ENCODE measurements at places on chromosomes 3 and 15.

GRCh38 chr3:57143886-57144459, 21.2 kb downstream of the IL17RD start:
- no peak for DNase-seq

DNA sequence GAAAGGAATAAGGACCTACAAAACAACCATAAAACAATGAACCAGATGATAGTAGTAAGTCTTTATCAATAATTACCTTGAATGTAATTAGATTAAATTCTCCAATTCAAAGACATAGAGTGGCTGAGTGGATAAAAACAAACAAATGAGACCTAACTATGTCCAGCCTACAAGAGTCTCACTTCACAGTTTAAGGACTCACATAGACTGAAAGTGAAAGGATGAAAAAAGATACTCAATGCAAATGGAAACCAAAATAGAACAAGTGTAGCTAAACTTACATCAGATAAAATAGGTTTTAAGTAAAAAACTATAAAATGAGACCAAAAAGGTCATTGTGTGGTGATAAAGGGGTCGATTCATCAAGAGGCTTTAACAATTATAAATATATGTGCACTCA, 21.9 kb upstream of the NR1I2 start:
- no peak for DNase-seq

DNA sequence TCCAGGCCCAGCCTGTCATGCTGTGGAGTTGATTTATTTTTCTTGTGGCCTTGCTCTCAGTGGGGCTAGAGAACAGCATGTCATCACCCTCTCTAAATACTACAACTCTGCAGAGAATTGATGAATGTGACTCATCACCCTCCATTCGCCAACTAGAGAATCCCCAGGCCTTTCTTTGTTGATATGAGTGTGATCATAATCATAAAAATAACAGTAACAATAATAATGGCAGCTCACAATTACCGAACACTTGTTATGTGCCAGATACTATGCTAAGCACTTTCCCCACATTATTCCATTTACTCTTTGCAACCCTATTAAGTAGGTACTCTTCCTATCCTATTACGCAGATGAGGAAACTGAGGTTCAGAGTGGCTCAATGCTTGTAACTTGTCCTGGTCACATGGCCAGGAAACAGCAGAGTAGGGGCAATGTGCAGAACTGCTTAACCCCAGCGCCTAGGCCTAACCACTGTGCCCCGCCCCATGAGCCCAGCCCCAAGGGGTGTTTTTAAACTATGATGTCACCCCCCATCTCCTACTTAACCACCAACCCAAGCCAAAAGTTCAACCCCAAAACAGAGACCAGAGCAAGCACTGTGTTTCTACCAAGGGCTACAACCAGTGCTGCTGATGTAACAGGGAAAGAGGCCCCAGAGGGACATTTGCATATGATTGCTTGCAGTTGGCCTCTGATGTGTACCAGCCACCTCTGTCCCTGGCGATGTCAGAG, 104.5 kb downstream of the ADCY5 start:
- DNase-seq = no peak

- peak; percentile 79 for DNase-seq
Observed at GRCh38 chr3:108662142-108662738, 72.7 kb downstream of the DZIP3 start.

DNA sequence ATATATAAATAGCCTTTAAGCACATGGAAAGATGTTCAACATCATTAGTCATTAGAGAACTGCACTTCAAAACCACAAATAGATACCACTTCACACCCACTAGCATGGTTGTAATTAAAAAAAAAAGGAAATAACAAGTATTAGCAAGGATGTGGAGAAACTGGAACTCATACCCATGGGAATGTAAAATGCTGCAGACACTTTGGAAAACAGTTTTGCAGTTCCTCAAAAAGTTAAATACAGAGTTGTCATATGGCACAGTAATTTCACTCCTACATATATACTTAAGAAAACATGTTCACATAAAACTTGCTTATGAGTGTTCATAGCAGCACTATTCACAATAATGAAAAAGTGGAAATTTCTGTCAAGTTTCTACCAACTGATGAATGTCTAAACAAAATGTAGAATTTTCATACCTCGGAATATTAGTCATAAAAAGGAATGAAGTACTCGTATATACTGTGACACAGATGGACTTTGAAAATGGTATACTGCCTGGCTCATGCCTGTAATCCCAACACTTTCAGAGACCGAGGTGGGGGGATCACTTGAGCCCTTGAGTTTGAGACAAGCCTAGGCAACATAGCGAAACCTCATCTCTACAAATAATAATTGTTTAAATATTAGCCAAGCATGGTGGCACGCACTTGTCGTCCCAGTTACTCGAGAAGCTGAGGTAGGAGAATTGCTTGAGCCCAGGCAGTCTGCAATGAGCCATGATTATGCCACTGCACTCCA, 28.1 kb downstream of the BCL2A1 start:
- DNase-seq = no peak

DNA sequence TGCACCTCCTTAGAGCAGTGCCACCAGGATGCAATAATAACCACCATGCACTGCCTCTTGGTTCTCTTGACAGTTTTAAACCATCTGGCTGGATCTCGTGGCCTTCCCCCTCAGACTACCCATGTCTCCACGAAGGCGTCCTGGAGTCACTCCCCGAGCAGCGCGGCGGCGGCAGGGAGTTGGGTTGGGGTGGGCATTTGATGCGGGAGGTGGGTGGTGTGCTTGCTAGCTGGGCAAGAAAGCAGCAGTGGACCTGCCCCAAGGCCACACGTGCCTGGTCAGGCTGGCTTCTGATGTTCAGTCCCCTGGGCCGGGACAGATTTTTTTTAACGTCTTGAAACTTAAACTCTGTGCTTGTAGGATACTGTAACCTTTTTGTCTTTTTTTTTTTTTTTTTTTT, 3.9 kb upstream of the TTLL3 start:
- DNase-seq = no peak

DNA sequence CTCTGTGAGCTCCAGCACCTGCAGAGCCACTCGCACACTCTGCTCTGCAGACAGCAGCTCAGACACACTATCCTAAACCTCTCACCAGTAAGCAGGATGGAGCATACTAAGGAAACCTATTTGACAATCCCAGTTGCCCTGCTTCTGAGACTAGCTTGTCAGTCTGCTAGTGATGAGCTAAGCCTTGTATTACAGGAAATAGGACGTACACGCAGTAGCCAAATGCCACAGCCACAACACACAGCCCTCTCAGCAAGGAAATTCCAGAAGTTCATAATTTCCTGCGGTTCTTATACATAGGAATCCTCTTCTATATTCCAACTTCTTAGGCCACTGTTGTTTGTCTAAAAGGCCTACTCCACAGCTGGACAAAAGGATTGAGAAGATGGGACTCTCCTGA, 74.5 kb downstream of the MYLK start:
- DNase-seq = peak; percentile 34

DNA sequence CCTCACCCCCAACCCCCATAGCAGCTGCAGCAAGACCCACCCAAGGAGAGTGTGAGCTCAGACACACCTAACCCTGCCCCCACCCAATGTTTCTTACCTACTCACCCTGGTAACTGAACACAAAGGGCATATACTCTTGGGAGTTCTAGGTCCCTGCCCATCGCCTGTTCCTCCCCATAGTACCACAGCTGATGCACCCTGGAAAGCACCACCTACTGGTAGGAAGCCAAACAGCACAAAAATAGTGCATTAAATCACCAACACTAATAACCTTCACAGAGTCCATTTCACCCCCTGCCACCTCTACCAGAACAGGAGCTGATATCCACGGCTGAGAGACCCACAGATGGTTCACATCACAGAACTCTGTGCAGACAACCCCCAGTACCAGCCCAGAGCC, 245.2 kb downstream of the EFHB start:
- no peak for DNase-seq

DNA sequence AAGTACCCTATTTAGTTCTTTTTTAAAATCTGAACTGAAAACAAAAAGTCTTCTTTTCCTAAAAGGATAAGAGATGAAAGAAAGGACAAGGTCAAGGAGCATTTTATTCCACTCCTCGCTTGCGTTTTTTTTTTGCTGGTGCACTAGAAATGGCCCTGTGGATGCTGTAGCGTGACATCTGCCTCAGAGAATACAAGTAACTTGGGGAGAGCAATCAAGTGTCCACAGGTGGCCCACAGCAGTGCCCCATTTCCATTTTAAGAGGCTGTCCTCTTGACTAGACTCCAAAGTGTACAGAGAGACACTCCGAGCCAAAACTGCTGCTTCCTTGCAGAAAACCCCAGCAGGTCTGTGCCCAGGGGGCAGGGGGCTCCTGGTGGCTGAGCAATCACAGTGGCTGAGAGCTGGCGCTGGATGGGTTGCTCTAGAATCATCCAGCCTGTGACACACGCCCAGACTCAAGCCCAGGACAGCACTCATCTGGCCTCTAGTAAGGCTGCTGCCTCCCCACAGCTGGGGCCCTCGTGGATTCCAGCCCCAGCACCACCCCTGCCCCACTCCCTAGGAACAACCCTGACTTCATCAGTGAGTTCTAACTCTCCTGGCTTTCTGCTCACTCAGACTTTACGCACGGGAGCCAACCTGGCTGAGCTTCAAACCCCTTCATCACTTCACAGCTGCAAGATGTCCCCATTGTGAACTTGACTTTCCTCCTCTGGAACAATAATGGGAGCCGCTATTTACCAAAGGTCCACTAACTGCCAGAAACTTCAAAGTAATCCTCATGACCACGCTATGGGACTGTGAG, 71.1 kb upstream of the SPATA12 start:
- peak; percentile 25 for DNase-seq

DNA sequence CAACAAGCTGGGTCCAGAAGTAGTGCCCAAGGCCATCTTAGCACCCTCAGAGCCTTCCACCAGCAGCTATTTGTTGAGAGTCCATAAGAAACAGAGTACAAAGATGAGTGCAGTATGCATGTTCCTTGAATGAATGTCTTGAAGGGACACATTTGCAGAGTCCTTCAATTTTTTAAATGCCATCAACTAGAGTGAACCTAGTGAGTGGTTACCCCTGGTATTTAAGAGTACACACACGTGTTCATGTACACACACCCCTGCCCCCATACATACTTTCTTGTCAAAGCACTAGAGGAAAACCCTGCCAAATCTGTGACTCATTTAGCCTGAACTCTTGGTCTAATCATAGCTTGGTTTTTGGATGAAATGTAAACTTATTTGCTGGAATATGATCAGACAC, 84.5 kb upstream of the GALNT15 start:
- DNase-seq = peak; percentile 82

DNA sequence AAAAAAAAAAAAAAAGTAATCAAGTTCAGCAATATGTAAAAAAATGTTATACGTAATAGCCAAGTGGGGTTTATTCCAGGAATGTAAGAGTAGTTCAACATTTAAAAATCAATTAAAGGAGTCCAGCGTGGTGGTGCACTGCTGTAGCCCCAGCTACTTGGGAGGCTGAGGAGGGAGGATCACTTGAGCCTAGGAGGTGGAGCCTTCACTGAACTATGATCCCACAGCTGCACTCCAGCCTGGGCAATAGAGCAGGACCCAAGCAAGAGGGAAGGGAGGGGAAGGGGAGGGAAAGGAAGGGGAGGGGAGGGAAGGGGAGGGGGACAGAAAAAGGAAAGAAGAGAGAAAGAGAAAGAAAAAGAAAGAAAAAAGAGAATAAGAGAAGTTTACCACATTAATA, 10.7 kb upstream of the TOPBP1 start:
- DNase-seq = no peak

DNA sequence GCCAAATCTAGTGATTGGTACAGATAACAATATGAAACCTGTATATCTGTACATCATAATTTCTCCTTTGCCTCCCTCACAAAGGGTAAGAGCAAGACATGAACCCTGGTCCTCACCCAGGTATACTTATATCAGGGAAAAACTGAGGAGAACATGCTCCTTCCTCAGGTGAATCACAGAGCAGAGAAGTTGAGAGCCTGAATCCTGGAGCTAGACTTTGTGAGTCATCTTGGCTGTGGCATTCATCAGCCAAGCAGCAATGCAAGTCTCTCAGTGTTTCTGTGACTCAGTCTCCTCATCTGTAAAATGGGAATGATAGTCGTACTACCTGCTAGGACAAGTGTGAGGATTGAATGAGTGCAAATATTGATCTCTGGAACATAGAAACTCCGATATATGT, 165.7 kb upstream of the ADAMTS9 start:
- no peak for DNase-seq

DNA sequence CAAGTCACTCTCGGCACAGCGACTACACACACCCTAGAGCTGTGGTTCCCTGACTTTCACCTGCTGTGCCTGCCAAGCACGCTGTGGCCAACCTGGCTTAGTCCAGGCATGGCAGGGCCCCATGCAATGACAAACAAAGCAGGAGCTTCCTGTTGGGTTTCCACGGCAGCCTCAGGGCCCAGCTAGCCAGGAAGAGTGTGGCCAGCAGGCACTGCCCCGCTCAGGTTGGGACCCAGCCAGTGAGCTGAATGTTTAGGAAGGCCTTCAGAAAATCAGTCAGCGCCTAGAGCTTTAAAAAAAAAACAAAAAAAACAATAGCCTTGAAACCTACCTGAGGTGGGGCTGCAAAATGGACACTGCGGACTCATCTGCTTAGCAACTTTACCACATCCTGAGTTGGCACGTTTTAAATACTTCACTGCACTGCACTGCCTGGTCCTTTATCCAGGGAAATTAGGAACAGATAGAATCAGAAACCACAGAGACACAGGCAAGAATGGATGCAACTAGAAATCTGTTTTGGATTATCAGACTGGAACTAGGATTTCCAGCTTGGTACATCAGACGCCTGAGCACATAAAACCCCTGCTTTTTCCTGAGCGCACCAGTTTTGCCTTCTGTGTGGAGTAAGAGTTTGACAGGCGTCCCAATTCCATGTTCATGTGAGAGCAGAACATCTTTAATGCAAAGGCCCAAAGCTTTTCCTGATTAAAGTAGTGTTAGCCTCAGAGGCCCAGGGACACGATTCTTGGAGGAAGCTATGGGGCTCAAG, 36.2 kb upstream of the LDHAL6B start:
- DNase-seq = peak; percentile 76

DNA sequence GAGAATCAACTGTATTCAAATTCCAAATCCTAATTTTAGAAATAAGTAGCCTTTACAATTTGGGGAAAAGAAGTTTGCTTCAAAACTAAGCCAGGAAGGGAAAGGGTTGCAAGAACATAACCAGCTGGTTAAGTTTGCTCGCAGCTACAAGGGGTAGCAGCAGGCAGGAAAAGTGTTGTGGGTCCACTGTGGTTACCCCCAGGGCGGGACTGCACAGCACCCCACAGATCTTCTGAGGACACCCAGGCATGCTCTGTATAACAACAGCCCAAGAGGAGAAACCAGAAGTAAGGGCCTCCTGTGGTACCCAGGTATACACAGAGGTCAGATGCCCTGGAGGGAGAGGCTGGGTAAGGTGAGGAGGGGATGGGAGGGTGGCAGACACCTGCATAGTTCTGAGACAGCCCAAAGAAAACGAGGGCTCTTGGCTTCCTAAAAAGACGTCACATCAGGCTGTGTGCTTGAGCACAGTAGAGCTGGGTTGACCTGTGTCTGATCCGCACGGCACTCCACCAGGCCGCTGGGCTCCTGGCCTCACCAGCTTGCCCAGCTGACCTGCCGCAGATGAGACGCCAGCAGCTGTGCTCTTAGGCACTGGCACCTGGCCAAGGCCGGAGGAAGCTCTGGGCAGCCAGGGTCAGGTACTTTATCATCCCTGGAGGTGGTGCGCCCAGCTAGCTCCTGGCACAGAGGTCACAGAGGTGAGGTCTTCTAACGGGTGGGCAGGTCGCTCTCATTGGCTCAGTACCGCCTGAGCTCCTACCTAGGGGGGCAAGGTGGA, 81.8 kb upstream of the SNRPA1 start:
- no peak for DNase-seq

GRCh38 chr3:8452112-8452511, 49.5 kb upstream of the LMCD1 start:
- DNase-seq = no peak

- no peak for DNase-seq
Observed at GRCh38 chr3:16932877-16933276, 48.1 kb downstream of the PLCL2 start.

Data from AG20443 (cell line).